Astrocyte of the spinal cord (primary cell): ENCODE measurements at places on chromosomes 16 and 17.

GRCh38 chr16:7137560-7138330, 194.9 kb upstream of the RBFOX1 start:
- DNase-seq: no peak

DNA sequence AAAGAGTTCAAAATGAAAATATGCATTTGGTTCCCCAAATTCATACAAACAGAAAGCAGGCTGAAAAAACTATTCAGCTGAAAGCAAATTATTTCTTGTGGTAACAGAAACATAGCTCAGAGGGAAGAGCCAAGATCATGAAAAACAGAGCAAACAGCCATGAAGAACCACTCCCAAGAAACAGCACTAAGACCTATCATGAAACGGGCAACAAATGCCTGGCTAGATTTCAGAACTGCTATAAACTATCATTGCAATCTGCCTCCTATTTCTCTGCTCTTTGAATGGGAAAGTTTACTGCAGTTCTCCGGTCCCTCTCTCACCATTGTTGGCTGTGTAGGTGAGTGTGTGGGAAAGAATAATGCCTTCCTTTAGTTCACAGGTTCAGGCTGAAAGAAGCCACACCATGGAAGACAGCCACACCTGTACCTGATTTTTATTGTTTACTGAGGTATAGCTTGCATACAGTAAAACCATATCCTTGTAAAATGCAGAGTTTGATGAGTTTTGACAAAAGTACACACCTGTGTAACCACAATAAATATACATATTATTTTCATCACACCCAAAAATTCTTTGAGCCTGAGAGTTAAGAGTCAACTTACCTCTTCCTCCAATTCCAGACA, 48.2 kb downstream of the CEP112 start:
- DNase-seq: no peak

DNA sequence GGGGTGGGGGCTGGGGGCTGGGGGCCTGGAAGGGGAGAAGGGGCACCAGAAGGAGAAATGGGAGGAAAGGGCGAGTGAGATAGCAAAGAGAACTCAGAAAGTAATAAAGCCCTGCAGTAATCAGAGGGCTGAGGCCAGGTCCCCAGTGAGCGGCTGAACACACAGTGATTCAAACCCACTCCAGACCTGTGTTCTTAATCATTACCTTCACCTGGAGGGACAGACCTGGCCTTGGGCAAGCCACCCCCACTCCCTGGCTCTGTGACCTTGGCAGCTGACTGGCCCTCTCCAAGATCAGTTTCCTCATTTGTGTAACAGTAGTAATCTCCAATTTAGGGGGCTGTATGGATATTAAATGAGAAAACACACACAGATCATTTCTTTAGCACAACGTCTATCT, 150.4 kb downstream of the WWOX start:
- DNase-seq: no peak

DNA sequence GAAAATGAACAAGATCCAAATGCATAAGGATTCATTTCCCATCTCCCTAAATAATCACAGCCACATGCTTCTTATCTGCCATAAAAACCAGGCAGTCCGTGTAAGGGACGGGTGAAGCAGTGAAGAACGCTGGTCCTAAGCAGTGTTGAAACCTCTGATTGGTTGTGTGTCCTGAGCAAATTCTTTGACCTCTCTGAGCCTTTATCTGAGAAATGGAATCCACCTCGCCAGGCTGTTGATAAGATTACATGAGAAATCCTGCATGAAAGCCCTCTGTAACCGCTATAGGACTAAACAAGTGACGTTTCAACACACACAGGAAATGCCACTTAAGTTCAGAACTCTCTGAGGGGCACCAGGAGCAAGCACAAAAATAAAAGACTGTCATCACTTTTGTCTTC, 26.8 kb downstream of the GAS7 start:
- DNase-seq: no peak

DNA sequence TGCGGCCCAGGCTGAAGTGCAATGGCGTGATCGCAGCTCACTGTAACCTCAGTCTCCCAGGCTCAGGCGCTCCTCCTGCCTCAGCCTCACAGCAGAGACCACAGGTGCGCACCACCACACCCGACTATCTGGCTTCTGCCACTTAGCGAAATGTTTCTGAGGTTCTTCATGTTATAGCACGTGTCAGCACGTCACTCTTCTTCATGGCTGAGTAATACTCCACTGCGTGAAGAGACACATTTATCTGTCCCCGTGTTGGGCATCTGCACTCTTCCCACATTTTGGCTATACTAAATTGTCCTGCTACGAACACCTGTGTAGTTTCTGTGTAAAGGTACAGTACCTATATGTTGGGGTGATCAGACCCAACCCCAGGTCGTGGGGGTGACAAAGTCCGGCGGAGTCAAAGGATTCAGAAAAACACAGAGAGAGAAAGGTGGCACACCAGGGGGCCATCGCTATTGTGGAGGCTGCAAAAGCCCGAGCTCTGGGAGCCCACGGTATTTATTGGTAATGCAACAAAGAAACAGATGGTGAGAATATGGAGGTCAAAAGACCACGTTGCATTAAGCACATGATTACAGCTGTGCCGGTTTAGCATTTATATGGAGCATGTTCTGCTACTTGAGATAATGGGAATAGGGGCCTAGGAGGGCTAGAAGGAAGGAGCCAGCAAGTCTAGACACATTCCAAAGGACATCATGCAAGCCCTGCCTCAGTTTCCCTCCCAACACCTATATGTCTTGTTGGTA, 851 bp upstream of the DPEP1 start:
- DNase-seq: no peak

GRCh38 chr16:7545251-7545650, 212.6 kb downstream of the RBFOX1 start:
- DNase-seq: no peak

DNA sequence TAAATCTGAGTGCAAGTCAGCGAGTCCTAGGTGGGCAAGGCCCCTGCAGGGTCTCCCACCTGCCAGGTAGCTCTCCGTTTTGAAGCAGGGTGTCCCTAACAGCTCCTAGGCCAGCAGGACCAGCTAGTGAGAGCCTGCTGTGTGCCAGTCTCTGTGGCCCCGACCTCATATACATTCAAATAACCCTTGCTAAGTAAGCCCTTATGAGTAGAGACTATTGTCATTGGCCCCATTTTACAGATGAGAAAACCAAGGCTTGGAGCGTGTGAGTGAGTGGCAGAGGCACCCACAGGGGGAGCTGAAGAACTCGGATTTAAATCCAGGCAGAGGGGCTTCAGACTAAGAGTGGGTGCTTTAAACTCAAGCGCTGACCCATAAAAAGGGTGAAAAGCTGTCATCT, 39.7 kb upstream of the EMP2 start:
- no peak for DNase-seq

- no peak for DNase-seq
Measured at GRCh38 chr17:61839300-61839786, 24.0 kb downstream of the BRIP1 start.

- peak; percentile 96 for DNase-seq
Measured at GRCh38 chr16:17828012-17828411, 357.3 kb upstream of the XYLT1 start.

DNA sequence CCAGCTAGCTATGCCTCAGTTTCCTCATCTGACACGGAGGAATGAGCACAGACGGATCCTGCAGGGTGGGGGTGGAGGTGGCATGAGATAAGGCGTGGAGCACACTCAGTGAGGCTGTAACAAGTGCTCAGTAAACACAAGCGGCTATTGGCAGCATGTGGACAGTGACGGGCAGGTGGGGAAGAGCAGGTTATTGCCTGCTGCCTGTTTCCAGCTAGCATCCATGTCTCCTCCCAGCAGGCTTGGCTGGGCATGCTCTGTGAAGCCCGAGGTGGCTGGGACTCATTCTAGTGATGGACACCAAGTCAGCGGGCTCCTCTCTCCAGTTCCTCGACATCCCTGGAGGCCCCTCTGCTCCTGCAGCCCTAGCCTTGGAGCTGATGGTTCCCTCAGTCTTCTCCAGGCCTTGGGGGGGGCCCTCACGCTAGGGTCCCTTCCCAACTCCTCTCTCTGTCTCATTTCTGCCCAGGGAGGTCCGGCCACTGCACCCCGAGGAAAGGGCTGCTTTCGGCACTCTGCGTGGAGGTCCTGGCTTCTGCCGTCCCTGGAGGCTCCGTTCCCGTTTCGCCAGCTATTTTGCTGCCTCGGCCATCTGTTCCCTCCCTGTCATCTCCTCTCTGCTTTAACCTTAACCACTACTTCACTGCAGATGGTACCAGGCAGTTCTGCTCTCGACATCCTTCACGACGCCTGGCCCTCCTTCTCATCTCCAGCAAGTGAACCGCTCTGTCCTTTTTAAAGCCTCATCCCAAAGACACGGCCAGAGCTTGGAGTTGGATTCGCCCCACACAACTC, 6.2 kb downstream of the RTN4RL1 start:
- no peak for DNase-seq

GRCh38 chr16:47016700-47017133, 43.2 kb upstream of the DNAJA2 start:
- DNase-seq: no peak

- peak; percentile 91 for DNase-seq
Measured at GRCh38 chr16:85514598-85515318, 98.4 kb upstream of the GSE1 start.

DNA sequence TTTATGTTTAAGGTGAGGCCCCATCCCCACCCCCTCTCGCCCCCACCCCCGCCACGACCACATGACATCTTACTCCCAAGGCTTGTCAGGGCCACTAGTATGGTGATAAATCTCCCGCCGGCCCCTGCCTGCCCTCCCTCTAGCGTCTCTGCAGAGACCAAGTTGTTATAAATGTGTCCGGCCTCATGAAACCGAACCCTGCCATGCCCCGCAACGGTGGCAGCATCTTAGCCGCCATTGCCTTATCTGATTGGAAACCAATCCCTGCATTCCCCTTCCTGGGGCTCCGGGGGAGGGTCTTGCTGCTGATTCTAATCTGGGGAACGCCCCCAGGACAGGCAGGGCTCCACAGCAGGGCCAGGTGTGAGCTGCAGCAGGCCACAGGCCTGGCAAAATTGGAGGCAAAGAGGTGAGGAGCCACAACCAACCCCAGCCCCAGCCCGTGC, 352.4 kb downstream of the C16orf95 start:
- DNase-seq: no peak

GRCh38 chr16:23014592-23014991, 134.7 kb downstream of the USP31 start:
- DNase-seq: no peak

DNA sequence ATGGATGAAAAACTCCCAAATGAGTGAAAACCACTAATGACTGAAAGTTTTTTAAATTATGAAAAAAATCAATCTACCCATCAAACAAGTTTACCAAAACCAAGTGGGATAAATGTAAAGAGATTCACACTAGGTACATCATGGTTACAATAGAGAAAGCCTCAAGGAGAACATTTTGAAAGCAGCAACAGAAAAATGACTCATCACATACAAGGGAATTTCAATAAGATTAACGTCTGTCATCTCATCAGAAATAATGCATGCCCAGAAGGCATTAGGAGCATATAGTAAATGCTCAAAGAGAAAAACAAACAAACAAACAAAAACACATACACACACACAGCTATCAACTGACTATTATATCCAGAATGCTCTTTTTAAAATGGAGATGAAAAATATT, 261.8 kb upstream of the KIF2B start:
- no peak for DNase-seq

DNA sequence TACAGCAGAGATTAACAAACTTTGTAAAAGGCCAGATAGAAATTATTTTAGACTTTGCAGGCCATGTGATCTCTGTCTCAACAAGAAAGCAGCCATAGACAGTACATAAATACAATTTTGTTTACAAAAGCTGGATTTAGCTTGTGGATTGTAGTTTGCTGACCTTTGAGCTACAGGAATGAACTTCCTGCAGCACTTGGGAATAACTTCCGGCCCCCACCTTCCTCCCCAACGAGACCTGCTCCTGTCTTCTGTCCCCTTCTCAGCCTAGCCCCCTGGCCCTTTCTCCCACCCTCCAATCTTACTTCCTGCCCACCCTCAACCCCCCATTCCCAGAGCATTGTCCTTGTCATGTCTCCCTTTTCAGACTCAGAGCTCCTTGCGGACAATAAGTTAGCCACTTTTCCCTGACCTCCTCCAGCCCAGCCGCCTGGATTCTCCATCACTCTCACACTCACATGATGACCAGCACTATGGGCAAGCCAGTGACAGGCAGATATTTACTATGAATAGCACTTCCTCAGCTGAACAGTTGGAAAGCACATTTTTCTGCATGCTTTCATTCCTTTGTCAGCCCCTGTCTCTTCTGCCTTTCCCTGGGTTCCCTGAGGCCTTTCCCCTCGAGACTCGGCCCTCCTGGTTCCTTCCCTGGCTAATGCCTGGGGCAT, 27.6 kb upstream of the DLX3 start:
- DNase-seq: no peak

DNA sequence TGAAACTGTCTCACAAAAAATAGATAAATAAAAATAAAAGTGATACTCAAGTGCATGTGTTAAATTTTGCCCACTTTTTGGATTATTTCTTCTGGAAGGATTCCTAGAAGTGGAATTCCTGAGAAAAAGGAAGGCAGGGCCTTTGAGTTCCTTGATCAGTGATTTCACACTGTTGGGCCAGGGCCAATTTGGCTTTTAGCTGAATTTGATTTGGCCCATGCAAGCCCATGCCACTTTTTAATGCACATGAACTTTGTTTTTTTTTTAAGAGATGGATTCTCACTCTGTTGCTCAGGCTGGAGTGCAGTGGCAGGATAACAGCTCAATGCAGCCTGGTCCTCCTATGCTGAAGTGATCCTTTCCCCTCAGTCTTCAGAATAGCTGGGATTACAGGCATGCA, 96.3 kb downstream of the TNFRSF13B start:
- no peak for DNase-seq

DNA sequence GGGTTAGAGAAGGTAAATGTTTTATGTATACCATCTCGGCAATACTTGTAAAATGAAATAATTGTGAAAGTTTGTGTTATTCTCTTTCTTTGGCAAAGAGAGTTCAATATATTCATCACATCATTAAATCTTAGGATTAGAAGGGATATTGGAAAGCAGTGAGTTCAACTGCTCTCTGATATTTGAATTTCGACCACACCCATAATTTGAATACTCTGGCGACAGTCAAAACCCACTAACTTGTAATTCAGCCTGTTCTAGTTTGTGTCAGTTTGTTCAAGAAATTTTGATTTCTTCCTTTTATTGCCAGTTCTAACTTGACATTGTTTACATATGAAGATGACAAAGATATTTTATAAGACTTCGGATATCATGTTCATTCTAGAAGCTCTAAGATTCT, 1380.5 kb upstream of the CDH8 start:
- DNase-seq: no peak

DNA sequence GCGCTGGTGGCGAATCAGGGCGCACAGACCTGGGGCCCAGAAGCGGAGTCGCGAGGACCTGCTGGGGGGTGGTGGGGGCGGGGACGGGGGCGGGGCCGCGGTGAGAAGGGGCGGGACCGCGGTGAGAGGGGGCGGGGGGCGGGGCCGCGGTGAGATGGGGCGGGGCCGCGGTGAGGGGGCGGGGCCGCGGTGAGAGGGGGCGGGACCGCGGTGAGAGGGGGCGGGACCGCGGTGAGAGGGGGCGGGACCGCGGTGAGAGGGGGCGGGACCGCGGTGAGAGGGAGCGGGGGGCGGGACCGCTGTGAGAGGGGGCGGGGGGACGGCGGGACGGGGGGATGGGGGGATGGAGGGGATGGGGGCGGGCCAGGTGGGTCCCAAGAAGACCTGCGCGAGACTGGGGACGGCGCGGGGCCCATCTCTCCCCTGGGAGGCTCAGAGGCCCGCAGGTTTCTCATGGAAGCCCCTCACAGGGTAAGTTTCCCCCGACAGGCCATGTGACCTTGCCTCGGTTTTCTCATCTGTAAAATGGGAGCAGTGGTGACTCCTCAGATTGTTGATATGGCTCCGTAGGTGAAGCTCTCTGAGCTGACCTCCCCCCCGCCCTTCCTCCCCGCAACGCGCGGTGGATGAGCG, 28.6 kb upstream of the DBNDD1 start:
- no peak for DNase-seq

- DNase-seq: no peak
Measured at GRCh38 chr16:53692146-53692545, 11.5 kb downstream of the RPGRIP1L start.
